ENCODE measurements at places on chromosomes 4 and X. TPM values are rescaled to one million over a fixed set of nuclear protein-coding genes. Genes with fewer than 3 reads are reported as not detected.

The L1CAM gene
- total RNA-seq = 0.49 TPM

The USP51 gene
- total RNA-seq = 6.6 TPM

The BRS3 gene
- not detected for total RNA-seq

The DAPP1 gene
- total RNA-seq = not detected

The ESX1 gene
- total RNA-seq = not detected

The SLC4A4 gene
- total RNA-seq = not detected

DNA sequence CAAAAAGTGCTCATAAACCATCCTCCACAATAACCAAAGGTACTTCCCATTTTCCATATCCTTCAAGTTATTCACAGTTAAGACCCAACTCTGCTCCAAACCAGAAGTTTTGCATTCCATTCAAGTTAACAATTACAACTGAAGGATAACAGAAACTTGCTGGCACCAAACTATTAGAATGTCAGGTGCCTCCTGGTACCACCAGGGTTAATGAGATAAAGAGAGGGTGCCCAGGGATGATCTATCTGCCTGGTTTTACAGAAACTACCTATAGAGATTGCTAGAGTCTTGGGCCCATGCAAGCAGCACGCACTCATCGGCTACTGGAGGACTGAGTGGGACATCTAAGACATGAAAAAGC, 114.6 kb downstream of the RBM47 start:
- DNase-seq = no peak
- no peak overlapping the region for H3K27ac ChIP-seq
- peaks cover 7% of the 10 kb centered on the region for H3K4me1 ChIP-seq
- H3K4me3 ChIP-seq = no peak overlapping the region
- H3K36me3 ChIP-seq = no peaks in the 10 kb centered on the region

DNA sequence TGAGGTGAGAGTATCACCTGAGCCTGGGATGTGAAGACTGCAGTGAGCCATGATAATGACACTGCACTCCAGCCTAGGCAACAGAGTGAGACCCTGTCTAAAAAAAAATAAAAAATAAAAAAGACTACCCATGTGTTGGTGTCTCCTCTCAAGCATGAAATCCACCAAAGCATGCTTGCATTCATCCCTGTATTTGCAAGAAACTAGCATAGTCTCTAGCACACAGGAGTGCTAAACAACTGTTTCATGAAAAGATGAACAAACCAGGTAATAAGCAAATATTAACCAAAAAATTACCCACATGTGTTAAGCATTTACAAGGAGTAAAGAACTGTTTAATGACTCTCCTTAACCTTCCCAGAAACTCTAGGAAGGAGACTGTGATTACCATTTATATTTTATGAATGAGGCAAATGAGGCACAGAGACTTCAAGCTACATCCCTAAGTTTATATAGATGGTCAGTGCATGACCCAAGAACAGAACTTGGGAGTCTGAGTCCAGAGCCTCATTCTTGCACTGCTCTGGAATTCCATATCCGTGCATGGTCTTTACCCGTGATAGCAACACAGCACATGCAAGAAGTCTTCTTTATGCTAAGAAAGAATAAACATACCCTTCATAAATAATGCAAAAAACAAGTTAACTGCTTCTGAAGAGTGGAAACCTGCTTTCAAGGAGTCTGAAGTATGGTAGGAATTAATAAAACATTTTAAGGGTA, 186.1 kb upstream of the STS start:
- H3K27me3 ChIP-seq = no peaks in the 10 kb centered on the region
- H3K4me1 ChIP-seq = no peaks in the 10 kb centered on the region
- H3K4me3 ChIP-seq = no peak overlapping the region
- H3K36me3 ChIP-seq = no peaks in the 10 kb centered on the region
- H3K27ac ChIP-seq = no peak overlapping the region

- no peak overlapping the region for H3K4me3 ChIP-seq
- H3K4me1 ChIP-seq = peaks cover 1% of the 10 kb centered on the region
- H3K27ac ChIP-seq = no peak overlapping the region
- DNase-seq = no peak
Measured at GRCh38 chr4:25938787-25939186, 24.8 kb downstream of the SMIM20 start.

- DNase-seq = no peak
- no peaks in the 10 kb centered on the region for H3K36me3 ChIP-seq
- no peaks in the 10 kb centered on the region for H3K4me1 ChIP-seq
- no peak overlapping the region for H3K4me3 ChIP-seq
- no peaks in the 10 kb centered on the region for H3K27me3 ChIP-seq
- H3K27ac ChIP-seq = no peak overlapping the region
Measured at GRCh38 chr4:75025431-75025830, 92.5 kb downstream of the PARM1 start.

All from neural progenitor cell (in vitro differentiated cells).